ENCODE measurements at places on chromosomes 11 and 22.

- no peak for DNase-seq
Measured at GRCh38 chr11:19432370-19433061, 191.8 kb upstream of the E2F8 start.

- no peak for DNase-seq
Measured at GRCh38 chr11:98062714-98063113, 958.0 kb upstream of the CNTN5 start.

GRCh38 chr11:14657841-14658240 lies 14.2 kb downstream of the PDE3B start:
- DNase-seq, result no peak

DNA sequence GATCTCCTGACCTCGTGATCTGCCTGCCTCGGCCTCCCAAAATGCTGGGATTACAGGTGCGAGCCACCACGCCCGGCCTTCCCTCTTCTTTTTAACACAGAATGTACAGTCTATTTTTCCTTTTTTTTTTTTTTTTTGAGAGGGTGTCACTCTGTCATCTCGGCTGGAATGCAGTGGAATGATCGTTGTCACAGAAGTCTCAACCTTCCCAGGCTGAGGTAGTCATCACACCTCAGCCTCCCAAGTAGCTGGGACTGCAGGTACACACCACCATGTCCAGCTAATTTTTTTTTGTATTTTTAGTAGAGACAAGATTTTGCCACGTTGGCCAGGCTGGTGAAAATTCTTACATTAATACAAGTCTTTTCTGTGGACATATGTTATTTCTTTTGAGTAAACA lies 13.1 kb downstream of the PPP6R2 start:
- DNase-seq, result no peak
